ENCODE measurements at places on chromosomes 3 and 15.

DNA sequence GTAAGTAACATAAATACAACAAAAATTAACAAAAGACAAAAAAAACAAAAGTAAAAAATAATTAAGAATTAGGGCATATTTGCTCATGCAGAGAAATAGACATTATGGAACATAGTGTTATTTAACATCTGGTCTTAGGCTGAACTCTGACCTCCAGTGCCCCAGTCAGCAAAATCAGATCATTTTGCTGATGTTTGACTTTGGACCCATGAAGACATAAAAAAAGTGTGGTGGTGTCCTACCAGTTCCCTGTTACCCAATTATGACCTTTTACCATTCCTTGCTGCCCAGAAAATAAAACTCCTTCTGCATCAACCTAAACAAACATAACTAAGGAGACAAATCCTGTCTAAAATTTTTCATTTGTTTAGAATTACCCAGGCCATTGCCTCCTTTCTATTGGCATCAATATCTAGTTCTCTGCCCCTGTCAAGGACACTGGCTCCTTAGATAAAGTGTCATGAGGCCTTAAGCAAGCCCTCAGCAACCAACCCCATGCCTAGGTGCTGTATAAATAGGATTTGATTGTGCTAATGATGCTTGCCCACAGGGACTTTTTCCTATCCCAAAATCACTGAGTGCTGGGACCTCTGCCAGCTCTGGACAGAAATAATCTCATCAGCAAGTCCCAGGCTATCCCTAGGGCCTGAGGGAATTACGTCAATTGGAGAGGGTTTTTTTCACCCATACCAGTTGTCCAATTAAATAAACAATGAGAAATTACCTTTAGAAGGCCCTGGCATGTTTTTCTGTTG, 334.5 kb upstream of the UMPS start:
- DNase-seq, result no peak

- no peak for DNase-seq
Observed at GRCh38 chr3:192919901-192920300, 2.2 kb upstream of the MB21D2 start.

DNA sequence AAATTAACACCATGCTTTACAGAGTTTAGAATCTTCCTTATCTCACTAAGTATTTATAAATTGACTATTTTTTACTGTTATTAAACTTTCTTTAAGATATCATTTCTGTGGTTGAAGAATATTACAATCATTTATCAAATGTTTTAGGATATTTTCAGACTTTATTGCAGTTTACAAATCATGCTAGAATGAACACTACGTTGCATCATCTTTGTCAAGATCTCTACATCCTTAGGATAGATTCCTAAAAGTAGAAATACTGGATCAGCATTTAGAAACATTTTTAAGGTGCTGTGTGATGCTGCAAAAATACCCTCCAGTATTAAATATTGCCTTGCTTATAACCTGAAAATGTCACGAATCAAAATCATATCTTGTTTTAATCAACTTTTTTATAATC, 2.5 kb upstream of the PLD1 start:
- no peak for DNase-seq

- DNase-seq, result no peak
Observed at GRCh38 chr3:172102883-172103310, 63.5 kb downstream of the FNDC3B start.

GRCh38 chr3:94092086-94092485, 29.2 kb downstream of the NSUN3 start:
- no peak for DNase-seq

DNA sequence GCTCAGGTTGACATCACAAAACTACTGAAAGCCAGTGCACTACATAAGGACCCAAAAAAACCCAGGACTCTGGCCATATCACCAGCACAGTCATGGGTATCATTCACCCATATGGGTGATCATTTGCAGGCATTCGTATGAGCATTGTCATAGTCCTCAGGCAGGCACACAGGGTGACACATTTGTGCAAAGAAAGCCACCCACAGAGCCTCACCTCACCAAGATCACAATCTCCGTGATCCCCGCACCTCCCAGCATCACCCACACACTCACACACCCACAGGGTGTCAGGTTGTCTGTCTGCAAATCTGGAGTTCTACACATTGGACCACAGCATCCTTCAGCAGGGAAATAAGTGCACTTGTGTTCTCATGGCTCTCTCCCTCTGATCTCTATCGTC, 166.0 kb upstream of the LPP start:
- DNase-seq, result no peak

GRCh38 chr3:29582273-29582672, 301.4 kb downstream of the RBMS3 start:
- no peak for DNase-seq

Measured in neural progenitor cell (in vitro differentiated cells).